Renal pelvis (tissue), 12 donors: ENCODE measurements at places on chromosomes 16 and 17. TPM values are rescaled to one million over a fixed set of nuclear protein-coding genes. Genes with fewer than 3 reads are reported as not detected.

GRIN2C gene
- 0.16 TPM for polyA plus RNA-seq

ITGA2B gene
- 5.4 TPM for polyA plus RNA-seq

CDRT4 gene
- 15.2 TPM for polyA plus RNA-seq

PLK1 gene
- 31.7 TPM for polyA plus RNA-seq

MAPT gene
- 8.4 TPM for polyA plus RNA-seq

SMYD4 gene
- polyA plus RNA-seq = 11.2 TPM

ESRP2 gene
- polyA plus RNA-seq = 38.1 TPM

GRCh38 chr17:37160944-37161343 is 212.2 kb downstream of the AATF start:
- no peak for DNase-seq

GRCh38 chr16:86429663-86430062 is 80.7 kb upstream of the FOXF1 start:
- DNase-seq = no peak

- no peak for DNase-seq
These were observed 30.1 kb upstream of the MFSD6L start for GRCh38 chr17:8829036-8829941.

GRCh38 chr16:4365014-4365406 is 6.6 kb upstream of the VASN start:
- no peak for DNase-seq

DNA sequence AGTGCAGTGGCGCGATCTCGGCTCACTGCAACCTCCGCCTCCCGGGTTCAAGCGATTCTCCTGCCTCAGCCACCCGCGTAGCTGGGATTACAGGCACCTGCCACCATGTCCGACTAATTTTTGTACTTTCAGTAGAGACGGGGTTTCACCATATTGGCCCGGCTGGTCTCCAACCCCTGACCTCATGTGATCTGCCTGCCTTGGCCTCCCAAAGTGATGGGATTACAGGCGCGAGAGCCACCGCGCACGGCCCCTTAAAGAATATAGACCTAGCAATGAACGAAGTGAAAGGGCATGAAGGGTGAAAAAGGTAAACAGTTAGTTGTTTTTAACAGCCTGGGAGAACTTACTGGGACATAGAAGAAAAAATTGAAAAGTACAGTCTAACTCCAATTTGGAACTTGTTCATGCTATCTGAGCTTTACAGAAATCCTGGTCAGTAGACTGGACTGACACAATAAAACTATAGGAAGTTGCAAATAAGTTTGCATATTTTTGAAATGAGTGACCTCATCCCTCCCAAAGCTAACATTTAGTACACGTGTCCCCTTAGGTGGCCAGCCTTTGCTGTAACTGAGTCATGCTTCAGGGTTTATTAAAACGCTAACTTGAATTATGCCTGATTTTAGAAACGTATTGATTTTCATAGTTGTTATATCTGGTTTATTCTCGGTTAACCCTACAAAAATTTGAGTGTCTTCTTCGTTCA is 1.8 kb downstream of the COG1 start:
- no peak for DNase-seq

DNA sequence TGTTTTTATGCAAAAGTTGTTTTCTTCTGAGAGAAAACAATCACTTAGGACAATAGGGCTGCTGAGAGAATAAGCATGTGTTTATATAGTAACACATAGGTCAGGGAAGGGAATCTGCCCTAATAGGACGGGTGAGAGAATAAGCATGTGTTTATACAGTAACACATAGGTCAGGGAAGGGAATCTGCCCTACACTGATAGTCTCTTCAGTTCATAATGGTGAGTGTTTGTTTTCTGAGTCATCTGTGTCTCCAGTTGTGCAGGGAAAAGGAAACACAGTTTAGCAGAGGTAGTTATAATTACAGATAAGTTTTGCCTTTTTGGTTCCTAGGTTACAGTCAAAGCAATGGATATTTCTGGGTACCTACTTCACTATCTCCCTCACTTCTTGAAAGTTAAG is 252.3 kb upstream of the CA10 start:
- no peak for DNase-seq

GRCh38 chr16:82006036-82006435 is 5.2 kb downstream of the SDR42E1 start:
- DNase-seq = no peak

GRCh38 chr17:28992625-28993600 is 12.9 kb downstream of the SEZ6 start:
- DNase-seq = no peak

- DNase-seq = no peak
These were observed 84.6 kb downstream of the PARN start for GRCh38 chr16:14545346-14545884.

- DNase-seq = no peak
These were observed 313.7 kb downstream of the MAF start for GRCh38 chr16:79286646-79287423.

- no peak for DNase-seq
These were observed 4.6 kb upstream of the ADCY7 start for GRCh38 chr16:50261707-50262235.

GRCh38 chr16:29738514-29738913 is 7.3 kb downstream of the C16orf54 start:
- no peak for DNase-seq

GRCh38 chr17:44759086-44759915 is 513 bp downstream of the ADAM11 start:
- DNase-seq = no peak

- no peak for DNase-seq
These were observed 684 bp upstream of the NUDT16L1 start for GRCh38 chr16:4692460-4693295.
